MG63 (cell line): ENCODE measurements at places on chromosomes 3 and 15. TPM values are rescaled to one million over a fixed set of nuclear protein-coding genes. Genes with fewer than 3 reads are reported as not detected.

Gene APH1B
- total RNA-seq: 0.84 and 5.2 TPM in 2 replicates

Gene LNP1
- 3.5 and 7.8 TPM in 2 replicates for total RNA-seq

Gene IQCH
- 2.2 and 3.5 TPM in 2 replicates for total RNA-seq

Gene CCR1
- not detected in 2 replicates for total RNA-seq

Gene PTX3
- total RNA-seq: 6.5 and 13.2 TPM in 2 replicates

Gene FOXL2
- total RNA-seq: not detected in 2 replicates

Gene XXYLT1
- total RNA-seq: 23.0 and 43.7 TPM in 2 replicates

Gene EXD1
- total RNA-seq: not detected in 2 replicates

Gene GOLGA8S
- not detected in 2 replicates for total RNA-seq

Gene CACNA2D2
- total RNA-seq: not detected in 2 replicates

Gene ZNF80
- total RNA-seq: not detected in 2 replicates

Gene KLF13
- total RNA-seq: 39.1 and 47.2 TPM in 2 replicates

Gene GOLGA6L9
- total RNA-seq: 1.3 TPM in 1 of 2 replicates, not detected in the other

Gene SV2B
- total RNA-seq: not detected in 2 replicates

Gene MELTF
- 8.3 and 12.9 TPM in 2 replicates for total RNA-seq

Gene MAP1A
- total RNA-seq: 0.74 and 2.3 TPM in 2 replicates

Gene RLBP1
- not detected in 2 replicates for total RNA-seq

Gene STAB1
- not detected in 2 replicates for total RNA-seq

Gene CEP19
- total RNA-seq: 3.5 and 16.5 TPM in 2 replicates

Gene ST3GAL6
- total RNA-seq: 1.4 and 2.0 TPM in 2 replicates

Gene RETNLB
- total RNA-seq: not detected in 2 replicates

Gene HYPK
- 7.9 and 9.6 TPM in 2 replicates for total RNA-seq
